ENCODE measurements at places on chromosomes 13 and 19. TPM values are rescaled to one million over a fixed set of nuclear protein-coding genes. Genes with fewer than 3 reads are reported as not detected.

The FAM83E gene
- total RNA-seq = 2.2 TPM

The HSPB6 gene
- 0.36 TPM for total RNA-seq

The TLE6 gene
- total RNA-seq = 2.5 TPM

DNA sequence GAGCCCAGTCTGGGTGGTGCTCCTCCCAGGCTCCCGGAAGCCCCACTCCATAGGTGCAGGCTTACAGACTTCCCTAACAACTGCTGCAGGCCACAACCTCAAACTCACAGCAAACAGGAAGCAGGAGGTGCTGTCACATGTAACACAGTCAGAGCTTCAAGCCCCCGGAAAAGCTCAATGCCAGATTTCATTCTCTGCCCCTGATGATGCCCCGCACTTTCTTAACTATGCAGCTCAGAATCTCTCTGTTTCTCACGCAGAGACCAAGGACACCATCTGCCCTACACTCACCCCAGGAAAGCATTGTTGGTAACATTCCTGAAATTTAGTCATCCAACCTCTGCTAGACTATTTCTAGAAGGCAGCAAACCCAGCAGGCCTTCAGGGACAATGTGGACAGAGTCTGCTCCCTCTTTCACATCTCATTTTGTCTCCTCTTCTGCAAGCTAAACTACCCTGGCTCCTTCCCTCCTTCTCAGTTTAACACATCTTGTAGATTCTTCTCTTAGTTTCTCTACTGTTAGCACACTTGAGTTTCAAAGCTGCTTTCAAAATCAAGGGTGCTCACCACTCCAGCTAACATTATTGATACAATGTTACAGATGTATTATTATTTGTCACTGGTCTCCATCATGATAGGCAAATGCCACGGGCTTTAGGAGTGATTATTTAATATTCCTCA is 162.5 kb downstream of the KCTD12 start:
- no peaks in the 10 kb centered on the region for H3K4me1 ChIP-seq
- no peaks in the 10 kb centered on the region for H3K36me3 ChIP-seq
- H3K27ac ChIP-seq = no peak overlapping the region
- no peaks in the 10 kb centered on the region for H3K27me3 ChIP-seq
- no peak overlapping the region for H3K4me3 ChIP-seq
- peak; percentile 10 for DNase-seq

The SOX21 gene
- not detected for total RNA-seq

- H3K4me3 ChIP-seq = no peak overlapping the region
- H3K27me3 ChIP-seq = peaks cover 18% of the 10 kb centered on the region
- H3K4me1 ChIP-seq = peaks cover 2% of the 10 kb centered on the region
- no peak overlapping the region for H3K27ac ChIP-seq
Observed at GRCh38 chr13:95388420-95389079, 87.3 kb upstream of the ABCC4 start.

The RFPL4AL1 gene
- not detected for total RNA-seq

DNA sequence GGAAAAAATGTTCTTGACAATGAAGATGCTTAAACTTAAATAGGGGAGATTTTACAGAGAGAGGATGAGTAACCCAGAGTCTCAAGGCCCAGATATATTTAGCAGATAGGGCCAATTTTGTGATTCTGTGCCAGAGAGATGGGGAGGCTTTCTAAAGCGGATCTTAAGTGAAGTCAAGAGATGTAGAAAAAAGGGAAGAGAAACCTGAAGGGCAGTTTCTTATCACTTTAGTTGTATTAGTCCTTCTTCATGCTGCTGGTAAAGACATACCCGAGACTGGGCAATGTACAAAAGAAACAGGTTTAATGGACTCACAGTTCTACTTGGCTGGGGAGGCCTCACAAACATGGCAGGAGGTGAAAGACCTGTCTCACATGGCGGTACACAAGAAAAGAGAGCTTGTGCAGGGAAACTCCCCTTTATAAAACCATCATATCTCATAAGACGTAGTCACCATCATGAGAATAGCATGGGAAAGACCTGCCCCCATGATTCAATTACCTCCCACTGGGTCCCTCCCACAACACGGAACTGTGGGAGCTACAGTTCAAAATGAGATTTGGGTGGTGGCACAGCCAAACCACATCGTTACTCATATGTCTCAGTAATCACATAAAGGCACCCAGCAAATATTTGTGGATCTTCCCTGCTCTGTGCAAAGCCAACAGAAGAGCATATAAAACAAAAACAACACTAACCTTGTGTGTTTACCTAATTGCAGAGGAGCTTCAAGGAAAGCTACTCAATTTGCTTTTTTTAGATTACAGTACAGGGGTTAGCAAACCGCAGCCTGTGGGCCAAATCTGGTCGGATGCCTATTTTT is 102.6 kb upstream of the MYCBP2 start:
- H3K4me3 ChIP-seq = peak overlapping the region; percentile 7
- H3K36me3 ChIP-seq = peaks cover 2% of the 10 kb centered on the region
- H3K27me3 ChIP-seq = no peaks in the 10 kb centered on the region
- peak; percentile 80 for DNase-seq

The UBE2L5 gene
- total RNA-seq = not detected

DNA sequence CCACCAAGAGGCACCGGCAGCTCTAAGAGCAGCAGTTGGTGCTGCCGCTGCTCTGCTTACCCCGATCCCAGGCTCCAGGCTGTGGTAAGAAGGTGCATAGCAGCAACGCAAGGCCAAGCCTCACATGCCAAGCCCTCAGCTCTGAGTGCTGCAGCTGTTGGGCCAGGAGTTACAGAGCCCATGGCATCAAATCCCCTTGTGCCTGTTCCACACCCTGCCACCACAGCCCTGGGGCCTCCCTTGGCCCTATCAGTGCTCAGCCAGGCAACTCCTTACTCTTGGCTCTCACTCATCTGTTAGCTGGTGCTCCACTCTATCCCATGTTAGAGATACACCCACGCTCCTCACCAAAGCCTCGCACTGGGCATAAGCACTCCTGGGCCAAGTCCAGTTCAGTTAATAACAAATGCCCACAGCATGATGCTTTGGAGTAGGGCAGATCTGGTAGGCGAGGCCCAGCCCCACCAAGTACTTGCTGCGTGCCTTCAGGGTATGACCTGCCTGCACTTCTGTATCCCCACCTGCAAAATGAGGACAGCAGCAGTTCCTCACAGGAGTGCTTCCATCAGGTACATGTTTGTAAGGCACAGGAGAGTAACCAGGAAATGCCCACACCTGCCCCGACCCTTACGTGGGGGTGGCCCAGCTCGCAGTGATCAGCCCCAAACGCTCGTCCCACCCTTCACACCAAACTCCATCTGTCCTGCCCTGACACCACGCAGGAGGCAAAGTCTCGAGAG is 16.2 kb downstream of the AKAP8L start:
- H3K4me3 ChIP-seq = no peak overlapping the region
- peaks cover 23% of the 10 kb centered on the region for H3K4me1 ChIP-seq
- H3K36me3 ChIP-seq = peaks cover 14% of the 10 kb centered on the region
- H3K27ac ChIP-seq = no peak overlapping the region

The ARHGEF18 gene
- 36.9 TPM for total RNA-seq

DNA sequence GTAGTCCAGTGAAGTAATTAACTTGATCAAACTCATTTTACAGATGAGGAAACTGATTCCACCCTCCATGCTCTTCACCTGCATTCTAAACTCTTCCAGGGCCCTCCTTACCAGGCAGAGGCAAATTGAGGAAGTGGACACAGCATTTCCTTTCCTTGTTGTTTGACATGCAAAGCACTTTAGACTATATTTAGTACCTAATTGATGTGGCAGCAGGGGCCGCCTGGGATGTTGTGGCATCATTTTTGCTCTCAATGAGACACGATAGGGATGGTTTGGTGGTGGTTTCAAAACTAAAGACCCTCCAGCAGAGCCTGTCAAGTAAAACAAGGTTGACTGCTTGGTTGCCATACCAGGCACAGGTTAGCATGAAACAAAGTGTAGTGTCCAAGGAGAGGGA is 7.9 kb downstream of the SIPA1L3 start:
- no peak overlapping the region for H3K4me3 ChIP-seq
- peaks cover 9% of the 10 kb centered on the region for H3K4me1 ChIP-seq
- peaks cover 5% of the 10 kb centered on the region for H3K36me3 ChIP-seq
- no peaks in the 10 kb centered on the region for H3K27me3 ChIP-seq

The ACER1 gene
- total RNA-seq = not detected

- DNase-seq = no peak
- H3K27me3 ChIP-seq = no peaks in the 10 kb centered on the region
- H3K36me3 ChIP-seq = no peaks in the 10 kb centered on the region
- H3K4me3 ChIP-seq = no peak overlapping the region
- no peaks in the 10 kb centered on the region for H3K4me1 ChIP-seq
Observed at GRCh38 chr13:54383604-54384003, 1355.0 kb downstream of the OLFM4 start.

DNA sequence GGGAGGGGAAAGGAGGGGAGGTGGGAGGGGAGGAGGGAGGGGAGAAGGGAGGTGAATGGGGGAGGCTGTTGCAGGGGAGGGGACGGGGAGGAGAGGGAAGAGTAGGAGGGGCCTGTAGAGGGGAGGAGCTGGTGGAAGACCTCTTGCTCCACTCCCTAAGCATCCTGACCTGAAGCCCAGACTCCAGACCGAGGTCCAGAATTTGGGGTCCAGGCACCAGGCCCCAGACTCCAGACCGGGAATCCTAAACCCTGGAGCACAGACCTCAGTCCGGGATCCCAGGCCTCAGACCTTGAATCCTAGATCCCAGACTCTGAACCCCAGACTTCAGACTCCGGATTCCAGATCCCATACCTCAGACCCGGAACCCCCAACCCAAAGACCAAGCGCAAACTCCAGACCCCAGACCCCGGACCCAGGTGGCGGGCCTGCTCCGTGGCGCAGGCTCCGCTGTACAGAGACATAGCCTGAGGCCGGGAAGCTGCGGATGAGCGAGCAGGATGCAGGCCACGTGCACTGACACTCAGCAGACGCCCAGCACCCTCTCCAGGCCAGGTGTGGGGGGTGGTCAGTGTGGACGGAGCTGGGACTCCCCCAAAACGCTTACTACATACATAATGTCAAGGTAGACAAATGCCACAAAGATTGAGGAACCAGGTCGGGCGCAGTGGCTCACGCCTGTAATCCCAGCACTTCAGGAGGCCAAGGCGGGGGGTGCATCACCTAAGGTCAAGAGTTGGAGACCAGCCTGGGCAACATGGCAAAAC is 710 bp upstream of the BTBD2 start:
- peaks cover 15% of the 10 kb centered on the region for H3K4me1 ChIP-seq
- peak overlapping the region; percentile 28 for H3K27ac ChIP-seq
- no peaks in the 10 kb centered on the region for H3K27me3 ChIP-seq
- peak; percentile 82 for DNase-seq
- peaks cover 3% of the 10 kb centered on the region for H3K36me3 ChIP-seq
- H3K4me3 ChIP-seq = peak overlapping the region; percentile 60

- no peaks in the 10 kb centered on the region for H3K27me3 ChIP-seq
- peaks cover 61% of the 10 kb centered on the region for H3K36me3 ChIP-seq
- peak overlapping the region; percentile 53 for H3K4me3 ChIP-seq
- peak overlapping the region; percentile 79 for H3K27ac ChIP-seq
Observed at GRCh38 chr13:46160471-46161066, 21.4 kb downstream of the LCP1 start.

DNA sequence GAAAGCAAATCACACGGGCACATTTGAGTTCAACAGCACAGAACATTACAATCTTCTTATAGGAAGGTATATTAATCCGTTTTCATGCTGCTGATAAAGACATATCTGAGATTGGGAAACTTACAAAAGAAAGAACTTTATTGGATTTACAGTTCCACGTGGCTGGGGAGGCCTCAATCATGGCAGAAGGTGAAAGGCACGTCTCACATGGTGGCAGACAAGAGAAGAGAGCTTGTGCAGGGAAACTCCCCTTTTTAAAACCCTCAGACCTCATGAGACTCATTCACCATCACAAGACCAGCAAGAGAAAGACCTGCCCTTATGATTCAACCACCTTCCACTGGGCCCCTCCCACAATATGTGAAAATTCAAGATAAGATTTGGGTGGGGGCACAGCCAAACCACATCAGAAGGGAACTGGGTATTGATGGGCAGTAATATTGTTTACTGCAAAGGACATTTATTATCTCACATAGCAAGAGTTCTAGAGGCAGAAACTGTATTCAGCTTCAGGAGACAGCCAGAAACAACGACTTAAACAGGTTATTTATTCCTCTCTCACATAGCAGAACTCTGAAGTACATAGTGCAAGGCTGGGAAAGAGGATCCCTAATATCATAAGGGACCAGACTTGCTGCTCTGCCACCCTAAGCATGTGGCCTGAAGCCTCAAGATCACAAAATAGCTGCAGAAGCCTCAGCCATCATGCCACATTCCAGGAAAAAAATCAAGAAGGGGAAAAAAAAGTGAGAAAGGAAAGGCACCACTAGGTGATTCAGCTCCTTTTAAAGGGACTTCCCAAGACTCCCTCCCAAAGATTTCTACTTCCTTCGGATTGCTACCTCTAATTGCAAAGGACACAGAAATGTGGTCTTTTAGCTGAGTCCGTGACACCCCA is 23.1 kb downstream of the FXYD5 start:
- H3K27me3 ChIP-seq = no peaks in the 10 kb centered on the region
- no peak for DNase-seq
- no peak overlapping the region for H3K27ac ChIP-seq
- no peak overlapping the region for H3K4me3 ChIP-seq
- peaks cover 12% of the 10 kb centered on the region for H3K36me3 ChIP-seq

The SNAPC2 gene
- total RNA-seq = 20.2 TPM

DNA sequence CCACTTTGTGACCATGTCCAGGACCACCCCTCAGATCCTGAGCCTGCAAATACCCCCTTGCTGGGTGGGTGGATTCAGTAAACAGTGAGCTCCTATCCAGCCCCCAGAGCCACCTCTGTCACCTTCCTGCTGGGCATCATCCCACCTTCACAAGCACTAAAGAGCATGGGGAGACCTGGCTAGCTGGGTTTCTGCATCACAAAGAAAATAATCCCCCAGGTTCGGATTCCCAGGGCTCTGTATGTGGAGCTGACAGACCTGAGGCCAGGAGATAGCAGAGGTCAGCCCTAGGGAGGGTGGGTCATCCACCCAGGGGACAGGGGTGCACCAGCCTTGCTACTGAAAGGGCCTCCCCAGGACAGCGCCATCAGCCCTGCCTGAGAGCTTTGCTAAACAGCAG is 7.7 kb upstream of the CEACAM7 start:
- H3K27me3 ChIP-seq = peaks cover 35% of the 10 kb centered on the region
- no peaks in the 10 kb centered on the region for H3K36me3 ChIP-seq
- no peaks in the 10 kb centered on the region for H3K4me1 ChIP-seq
- no peak for DNase-seq
- no peak overlapping the region for H3K4me3 ChIP-seq

DNA sequence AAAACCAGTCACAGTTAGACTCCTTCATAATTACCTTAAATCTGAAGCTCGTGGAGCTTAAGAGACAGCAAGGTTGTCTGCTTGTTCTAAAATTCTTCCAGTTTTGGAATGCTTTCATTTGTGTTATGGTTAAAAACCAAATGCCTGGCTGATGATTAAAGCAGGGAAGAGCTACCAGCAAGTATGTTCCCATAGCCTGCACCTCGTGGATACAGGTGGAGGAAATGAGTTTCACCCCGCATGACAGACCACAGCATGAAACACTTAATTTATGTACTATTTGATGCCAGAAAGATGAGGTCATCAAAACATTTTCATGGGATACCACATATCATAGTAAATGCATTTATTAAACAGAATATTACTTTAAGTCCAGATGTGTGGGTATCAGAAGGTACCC is 416 bp upstream of the DOCK9 start:
- DNase-seq = no peak
- no peaks in the 10 kb centered on the region for H3K36me3 ChIP-seq
- no peak overlapping the region for H3K4me3 ChIP-seq

GRCh38 chr13:93286047-93286446 is 59.4 kb downstream of the GPC6 start:
- no peaks in the 10 kb centered on the region for H3K4me1 ChIP-seq
- no peak overlapping the region for H3K4me3 ChIP-seq
- DNase-seq = no peak
- H3K27ac ChIP-seq = no peak overlapping the region

The IGFL1 gene
- not detected for total RNA-seq

GRCh38 chr19:45076851-45077730 is 813 bp upstream of the ZNF296 start:
- H3K36me3 ChIP-seq = peaks cover 11% of the 10 kb centered on the region
- DNase-seq = no peak
- H3K27me3 ChIP-seq = no peaks in the 10 kb centered on the region

The ZNF471 gene
- 0.24 TPM for total RNA-seq
